ENCODE measurements at places on chromosomes 7 and 10.

GRCh38 chr7:2307690-2308107 lies 6.5 kb downstream of the SNX8 start:
- no peak for DNase-seq

DNA sequence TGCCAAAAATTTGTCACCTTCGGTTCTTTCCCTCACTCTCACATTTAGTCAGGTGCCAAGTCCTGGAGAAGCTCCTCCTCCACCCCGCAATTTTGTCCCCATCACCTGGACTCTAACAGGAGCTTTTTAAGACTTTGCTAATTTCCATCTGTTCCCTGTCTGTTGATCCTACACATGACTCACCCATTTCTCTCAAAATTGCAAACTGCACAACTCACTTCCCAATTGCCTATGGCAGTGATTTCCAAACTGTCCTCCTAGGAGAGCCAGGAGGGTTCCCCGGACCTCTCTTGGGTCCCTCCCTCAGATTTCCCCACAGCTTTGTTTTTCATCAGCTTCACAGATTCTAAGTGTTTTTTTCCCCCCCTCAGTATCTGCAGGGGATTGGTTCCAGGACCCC lies 120.3 kb downstream of the WNT2 start:
- no peak for DNase-seq

- no peak for DNase-seq
Observed at GRCh38 chr7:2006231-2006771, 226.4 kb downstream of the MAD1L1 start.

GRCh38 chr10:132788831-132789219 lies 2.9 kb upstream of the NKX6-2 start:
- no peak for DNase-seq

DNA sequence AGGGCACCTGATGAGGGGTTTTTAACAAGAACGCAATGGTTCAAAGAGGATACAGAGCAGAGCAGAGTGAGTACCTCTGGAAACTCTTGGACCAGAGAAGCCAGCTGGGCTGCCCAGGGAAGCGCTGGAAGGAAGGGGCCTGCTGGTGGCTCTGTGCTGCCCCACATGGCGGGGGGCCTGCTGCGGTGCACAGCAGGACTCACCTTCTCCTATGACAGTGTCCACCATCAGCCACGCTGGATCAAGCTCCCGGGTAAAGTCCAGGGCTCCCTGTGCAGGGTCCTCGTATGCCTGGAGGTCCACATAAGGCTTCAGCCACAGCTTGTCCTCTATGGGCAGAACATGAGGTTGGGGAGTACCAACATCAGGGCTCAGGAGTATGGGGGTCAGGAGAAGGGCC lies 12.5 kb downstream of the EPHA1 start:
- DNase-seq: no peak

DNA sequence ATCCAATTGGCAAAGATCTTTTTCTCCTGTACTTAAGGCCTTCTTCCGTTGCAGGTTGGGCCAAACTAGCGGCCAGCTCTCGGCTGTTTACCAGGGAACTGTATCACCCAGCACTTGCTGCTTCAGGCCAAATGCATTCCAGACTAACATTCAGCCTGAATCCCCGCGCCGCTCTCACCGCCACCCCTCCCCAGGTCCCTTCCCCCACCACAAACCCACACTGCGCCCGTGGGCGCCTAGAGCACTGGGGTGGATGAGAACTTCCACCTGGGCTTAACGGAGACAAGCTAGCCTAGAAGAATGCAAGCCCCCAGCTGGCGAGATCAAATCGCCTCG lies 676 bp downstream of the TCAF1 start:
- DNase-seq: peak; percentile 60

DNA sequence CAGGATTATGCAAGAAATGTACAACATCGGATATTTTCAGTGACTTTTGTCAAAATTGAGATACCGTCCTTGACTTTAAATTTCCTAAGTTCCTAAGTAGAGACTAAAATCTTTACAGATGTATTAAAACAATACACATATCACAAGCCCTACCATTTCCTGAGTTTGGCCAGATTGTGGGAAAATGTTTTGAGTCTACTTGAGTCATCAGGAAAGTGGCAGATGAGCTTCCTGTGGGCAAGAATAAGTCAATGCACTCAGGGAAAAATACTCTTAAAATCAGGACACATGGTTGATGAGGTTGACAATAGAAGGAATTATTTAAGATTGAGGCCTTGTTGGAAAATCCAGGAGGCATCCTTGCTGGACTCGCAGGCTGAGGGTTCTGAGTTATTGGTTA lies 162.5 kb downstream of the SNX10 start:
- no peak for DNase-seq

DNA sequence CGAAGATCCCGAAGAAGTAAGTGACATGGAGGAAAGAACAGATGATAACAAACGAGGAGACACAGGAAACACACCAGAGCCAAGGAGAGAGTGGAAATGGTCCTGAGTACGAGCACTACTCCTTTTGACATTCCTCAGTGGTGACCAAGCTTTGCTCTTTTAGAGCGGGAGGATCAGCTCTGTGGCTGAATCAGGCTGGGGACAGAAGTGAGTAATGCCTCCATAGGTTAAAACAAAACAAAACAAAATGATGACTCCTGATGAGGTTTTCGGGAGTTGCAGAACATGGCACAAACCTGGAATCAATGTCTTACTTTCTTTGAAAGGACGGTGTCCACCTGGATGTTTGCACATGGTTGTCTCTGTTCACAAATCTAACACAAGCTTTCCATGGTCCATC lies 30.3 kb upstream of the TCF7L2 start:
- DNase-seq: peak; percentile 33

DNA sequence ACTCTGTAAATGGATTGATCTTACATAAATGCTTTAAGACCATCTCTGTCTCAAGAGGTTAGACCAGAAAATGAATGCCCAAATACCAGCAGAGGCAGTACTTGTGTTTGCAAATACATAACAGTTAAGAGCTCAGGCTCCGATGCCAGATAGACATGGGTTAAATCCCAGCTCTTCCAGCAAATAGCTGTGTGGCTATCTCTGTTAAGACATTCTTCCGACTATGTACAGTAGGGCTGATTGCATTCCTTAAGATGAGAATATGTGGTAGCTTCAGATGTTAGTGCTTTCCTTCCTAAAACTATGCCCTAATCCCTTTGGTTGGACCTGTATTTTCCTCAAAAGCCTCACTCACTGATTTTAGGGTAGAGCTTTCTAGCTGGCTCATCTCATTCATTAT lies 2.2 kb downstream of the IDE start:
- DNase-seq: no peak

DNA sequence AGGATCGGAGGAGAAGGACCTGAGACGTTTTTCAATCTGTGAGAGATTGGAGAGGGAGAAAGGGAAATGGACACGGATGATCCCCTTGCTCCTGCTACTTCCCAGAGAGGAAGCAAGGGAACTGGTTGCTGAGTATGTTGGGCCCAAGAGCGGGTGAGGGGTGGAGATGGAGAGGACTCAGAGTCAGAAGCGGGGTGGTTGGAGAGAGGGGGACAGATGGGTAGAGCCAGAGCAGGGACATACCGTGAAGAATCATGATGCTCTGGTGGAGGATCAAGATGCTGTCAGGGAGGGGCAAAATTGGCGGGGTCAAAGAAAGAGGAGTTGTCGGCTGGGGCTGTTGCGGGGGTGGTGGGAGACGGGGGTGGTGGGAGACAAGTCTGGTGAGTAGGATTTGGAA lies 2.4 kb upstream of the CHST3 start:
- no peak for DNase-seq

DNA sequence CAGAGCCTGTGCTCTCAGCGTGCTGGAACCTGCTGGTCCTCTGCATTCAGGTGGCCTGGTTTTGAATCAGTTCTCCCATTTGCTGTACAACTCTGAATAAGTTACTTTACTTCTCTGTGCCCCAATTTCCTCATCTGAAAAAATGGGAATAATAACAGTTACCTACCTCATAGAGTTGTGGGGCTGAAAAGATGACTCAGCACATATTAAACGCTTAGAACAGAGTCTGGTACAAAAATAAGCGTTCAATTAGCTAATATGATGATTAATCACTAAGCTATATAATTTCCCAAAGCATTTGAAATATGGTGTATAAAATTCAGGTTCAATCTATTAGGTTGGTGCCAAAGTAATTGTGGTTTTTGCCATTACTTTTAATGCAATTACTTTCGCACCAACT lies 259.1 kb downstream of the PRPF18 start:
- no peak for DNase-seq

DNA sequence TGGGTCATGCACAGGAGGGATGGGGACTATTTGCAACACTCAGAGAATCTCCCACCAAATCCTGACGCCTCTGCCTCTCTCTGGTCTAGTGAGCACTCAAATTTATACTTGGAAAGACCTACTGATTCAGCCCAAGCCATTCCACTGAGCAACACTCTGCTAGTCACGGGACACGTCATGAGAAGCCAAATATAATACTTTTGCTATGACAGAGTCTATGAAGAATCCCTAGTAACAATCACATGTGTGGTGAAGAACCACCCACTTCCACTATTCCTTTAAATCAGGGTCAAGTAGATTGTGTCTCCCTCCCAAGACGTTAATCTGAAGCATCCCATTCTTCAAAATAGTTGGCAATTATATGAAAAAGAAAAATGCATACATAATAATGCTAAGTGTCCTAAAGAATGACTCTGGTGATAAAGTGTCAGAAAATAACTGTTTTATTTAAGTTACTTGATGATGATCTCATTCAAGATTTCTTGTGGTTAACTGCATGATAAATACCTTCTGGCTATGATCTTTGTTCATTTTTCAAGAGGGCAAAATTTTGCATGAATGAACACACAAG lies 28.5 kb downstream of the CHCHD3 start:
- DNase-seq: no peak

DNA sequence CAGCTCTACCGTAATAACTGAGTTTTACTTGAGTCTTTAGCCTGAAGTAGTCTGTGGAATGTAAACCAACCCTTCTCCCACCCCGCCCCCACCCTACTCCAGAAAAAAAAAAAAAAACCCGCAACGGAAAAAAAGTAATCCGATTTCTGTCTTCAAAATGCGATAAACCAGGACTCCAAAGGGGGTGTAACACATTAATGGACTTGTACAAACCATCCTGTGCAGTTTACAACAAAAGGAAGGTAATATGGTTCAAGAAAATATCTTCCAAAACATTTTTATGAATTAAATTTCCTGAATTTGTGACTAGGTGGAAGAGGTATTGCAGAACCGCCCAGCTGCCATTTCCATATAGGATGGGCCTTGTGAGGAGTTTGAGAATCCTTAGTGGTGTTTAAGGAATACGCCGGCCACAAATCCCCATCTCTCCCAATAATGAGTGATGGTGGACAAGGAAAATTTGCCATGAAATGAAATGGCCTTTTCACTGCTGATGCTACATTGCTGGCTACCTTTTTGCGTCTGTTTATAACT lies 10.6 kb downstream of the SKIDA1 start:
- DNase-seq: no peak

DNA sequence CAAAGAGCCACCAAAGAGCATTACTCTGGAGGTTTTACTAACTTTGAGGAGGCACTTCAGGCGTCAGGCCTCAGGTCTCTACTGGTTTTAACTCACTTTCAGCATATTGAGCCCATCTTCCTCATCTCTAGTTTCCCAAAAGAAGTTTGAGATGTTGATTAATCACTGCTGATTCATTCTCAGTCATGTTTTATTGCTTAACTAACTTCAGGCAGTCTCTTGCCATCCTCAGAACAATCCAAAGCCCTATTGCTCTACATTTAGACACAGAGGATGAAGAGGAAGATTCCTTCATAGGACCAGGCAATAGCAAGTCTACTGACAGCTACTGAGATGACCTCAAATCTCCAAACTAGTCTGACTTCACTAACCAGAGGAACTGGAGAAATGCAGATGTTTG lies 39.1 kb upstream of the BET1 start:
- peak; percentile 6 for DNase-seq

- DNase-seq: no peak
Observed at GRCh38 chr7:133478591-133479135, 225.8 kb downstream of the EXOC4 start.

GRCh38 chr7:106766551-106766950 lies 98.5 kb upstream of the PIK3CG start:
- DNase-seq: no peak

DNA sequence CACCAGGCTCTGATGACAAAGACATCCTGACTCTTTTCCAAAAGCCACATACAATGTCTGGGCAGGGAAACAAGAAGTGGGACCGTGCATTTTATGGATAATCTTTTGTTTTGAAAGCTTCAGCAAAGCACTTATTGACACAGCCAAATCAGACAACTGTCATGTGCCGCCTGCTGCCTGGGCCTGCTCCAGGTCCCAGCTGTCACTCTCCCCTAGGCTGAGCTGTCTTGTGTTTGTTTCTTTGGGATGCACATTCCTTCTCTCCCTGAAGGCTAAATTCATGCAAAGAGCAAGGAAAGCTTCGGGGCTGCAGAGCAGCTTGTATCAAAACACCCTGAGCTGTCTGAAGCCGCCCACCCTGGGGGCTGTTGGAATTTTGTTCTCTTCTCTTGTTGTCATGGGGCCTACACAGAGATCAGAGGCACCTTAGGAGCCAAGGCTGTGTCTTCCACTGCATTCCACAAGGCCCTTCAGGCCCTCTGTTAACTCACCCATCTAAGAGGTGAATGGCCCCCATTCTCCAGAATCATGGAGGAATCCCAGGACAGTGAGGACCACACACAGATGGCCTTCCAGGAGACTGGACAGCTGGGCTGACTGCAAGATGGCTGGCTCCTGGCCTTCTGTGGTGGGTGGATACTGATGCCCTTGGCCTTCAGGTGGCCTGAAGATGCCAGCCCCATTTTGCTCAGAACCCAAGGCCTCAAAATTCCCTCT lies 17.8 kb upstream of the SLC18A2 start:
- no peak for DNase-seq
